Trophoblast cell (in vitro differentiated cells and primary cell): ENCODE measurements at places on chromosomes 7 and 10.

GRCh38 chr7:16743236-16743635 lies 10.3 kb upstream of the TSPAN13 start:
- DNase-seq, result no peak

DNA sequence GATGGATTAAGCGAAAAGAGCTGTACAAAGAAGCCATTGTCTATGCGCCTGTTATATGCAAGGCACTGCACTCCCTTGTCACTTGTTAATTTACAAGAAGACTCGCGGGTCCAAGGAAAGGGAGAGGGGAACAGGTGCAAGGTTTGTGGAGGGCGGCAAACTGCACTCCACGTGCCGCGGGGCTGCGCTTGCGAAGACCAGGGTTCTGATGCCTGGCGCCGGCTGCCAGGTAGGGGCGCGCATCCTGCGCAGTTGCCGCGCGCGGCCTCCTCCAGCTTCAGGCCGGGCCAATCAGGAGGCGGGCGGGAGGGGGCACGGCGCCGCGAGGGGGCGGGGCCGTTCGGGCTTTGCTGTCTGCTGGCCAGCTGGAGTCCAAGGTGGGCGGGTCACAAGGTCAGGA lies 140.6 kb upstream of the PALS2 start:
- DNase-seq, result no peak

- no peak for DNase-seq
Measured at GRCh38 chr7:31120800-31121513, 68.8 kb downstream of the ADCYAP1R1 start.

GRCh38 chr10:44376472-44377099 lies 8.3 kb downstream of the CXCL12 start:
- no peak for DNase-seq

- no peak for DNase-seq
Measured at GRCh38 chr10:27635290-27635689, 110.3 kb downstream of the MKX start.

DNA sequence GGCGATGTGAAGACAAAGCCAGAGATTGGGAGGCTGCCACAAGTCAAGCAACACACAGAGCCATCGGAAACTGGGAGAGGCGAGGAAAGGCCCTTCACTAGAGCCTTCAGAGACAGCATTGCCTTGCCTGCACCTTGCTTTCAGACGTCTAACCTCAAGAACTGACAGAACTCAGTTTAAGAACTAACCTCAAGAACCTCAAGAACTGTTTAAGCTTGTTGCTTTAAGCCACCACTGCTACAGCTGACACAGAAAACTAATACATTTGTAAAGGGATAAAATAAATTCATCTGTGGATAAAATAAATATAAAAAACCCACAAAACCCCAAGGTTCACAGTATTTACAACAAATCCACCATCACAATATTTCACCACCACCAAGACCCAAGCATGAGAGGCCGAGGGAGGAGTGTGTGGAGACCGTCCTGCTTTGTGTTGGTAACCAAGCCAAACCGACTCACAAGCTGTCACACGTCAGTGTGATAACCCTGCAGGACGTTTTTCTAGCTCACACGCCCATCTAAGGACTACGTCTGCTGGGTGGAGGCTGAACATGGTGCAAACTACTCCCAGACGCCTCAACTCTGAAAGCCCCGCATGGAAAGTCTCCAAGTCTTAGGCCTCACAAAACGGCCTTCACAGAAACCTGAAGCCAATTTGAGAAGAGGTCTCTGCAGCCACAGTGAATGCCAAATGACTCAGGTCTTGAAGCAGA lies 116.8 kb downstream of the ABLIM1 start:
- no peak for DNase-seq

- DNase-seq, result no peak
Measured at GRCh38 chr7:117874191-117874700, 1.0 kb upstream of the CTTNBP2 start.

- DNase-seq, result peak; percentile 66
Measured at GRCh38 chr7:70788276-70788675, 343.7 kb upstream of the GALNT17 start.

DNA sequence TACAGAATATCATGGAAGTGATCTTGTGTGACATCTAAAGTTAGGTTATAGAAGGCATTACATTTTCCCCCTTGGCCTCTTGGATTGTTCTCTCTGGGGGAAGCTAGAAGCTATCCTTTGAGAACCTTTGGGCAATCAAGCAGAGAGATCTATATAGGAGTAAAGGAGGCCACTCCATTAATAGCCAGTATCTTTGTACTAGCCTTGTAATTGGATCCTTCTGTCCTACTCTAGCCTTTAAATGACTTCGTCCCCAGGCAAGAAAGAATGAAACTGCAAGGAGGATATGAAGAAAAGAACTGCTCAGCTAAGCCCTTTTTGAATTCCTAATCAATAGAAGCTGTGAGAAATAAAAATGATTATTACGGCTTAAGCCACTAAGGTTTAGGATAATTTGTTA lies 230.9 kb downstream of the AGMO start:
- DNase-seq, result no peak

DNA sequence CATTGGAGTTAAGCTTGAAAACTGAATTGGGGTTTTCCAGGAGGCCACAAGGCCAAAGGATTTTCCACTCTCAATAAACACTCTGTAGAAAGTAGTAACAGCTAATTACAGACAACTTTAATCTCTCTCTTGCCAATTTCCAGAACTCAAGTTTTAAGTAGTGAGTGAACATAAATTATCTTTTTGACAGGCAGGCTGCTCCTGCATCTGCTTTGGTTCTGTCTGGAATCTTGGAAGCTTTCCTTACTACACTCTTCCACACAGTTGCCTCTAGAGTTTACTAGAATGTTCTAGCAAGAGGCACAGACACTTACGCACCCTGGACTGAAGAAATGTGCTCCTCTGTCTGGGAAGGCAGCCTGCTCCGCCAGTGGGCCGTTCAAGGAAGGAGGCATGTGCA lies 90.5 kb upstream of the WAC start:
- no peak for DNase-seq
